Stimulated activated CD4-positive, alpha-beta T cell treated with anti-CD3 and anti-CD28 coated beads, Interleukin-1b, Interleukin-23, amount 100 ng/mL, for 1 hour (primary cell): ENCODE measurements at places on chromosomes 3 and 15.

DNA sequence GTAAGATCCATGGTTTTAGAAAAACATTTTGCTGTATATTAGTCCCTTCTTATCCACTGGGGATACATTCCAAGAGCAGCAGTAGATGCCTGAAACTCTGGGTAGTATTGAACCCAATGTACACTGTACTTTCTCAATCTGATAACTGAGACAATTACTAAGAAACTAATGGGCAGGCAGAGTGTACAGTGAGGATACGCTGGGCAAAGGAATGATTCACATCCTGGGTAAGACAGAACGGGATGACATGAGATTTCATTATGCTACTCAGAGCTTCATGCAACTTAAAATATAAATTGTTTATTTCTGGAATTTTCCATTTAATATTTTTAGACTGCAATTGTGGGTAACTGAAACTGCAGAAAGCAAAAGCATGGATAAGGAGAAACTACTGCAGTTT is 46.2 kb upstream of the TEX55 start:
- DNase-seq: no peak

- no peak for DNase-seq
Measured at GRCh38 chr3:46372492-46373359, 2.0 kb downstream of the CCR5 start.

- DNase-seq: no peak
Measured at GRCh38 chr3:170044795-170045244, 7.0 kb downstream of the GPR160 start.

DNA sequence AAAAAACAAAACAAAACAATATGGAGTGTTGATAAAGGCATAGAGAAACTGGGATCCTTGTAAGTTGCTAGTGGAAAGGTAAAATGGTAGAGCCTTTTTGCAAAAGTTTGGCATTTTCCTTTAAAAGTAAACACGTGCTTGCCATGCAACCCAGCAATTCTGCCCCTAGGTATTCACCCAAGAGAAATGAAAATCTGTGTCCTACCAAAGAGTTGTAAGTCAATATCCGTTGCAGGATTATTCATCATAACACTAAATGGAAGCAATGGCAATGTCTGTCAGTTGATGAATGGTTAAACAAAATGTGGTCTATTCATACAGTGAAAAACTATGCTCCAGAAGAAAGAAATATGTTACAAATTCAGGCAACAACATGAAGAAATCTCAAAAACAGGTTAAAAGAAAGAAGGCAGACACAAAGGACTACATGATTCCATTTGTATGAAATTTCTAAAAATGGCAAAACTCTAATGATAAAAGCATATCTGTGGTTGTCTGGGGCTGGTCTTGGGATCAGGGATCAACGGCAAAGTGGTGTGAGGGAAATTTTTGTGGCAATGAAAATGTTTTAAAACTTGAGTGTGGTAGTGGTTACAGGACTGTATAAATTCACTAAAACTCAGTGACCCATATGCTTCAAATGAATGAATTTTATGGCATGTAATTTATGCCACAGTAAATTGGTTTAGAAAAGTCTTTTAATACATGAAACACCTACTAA is 229.6 kb downstream of the OPA1 start:
- no peak for DNase-seq

DNA sequence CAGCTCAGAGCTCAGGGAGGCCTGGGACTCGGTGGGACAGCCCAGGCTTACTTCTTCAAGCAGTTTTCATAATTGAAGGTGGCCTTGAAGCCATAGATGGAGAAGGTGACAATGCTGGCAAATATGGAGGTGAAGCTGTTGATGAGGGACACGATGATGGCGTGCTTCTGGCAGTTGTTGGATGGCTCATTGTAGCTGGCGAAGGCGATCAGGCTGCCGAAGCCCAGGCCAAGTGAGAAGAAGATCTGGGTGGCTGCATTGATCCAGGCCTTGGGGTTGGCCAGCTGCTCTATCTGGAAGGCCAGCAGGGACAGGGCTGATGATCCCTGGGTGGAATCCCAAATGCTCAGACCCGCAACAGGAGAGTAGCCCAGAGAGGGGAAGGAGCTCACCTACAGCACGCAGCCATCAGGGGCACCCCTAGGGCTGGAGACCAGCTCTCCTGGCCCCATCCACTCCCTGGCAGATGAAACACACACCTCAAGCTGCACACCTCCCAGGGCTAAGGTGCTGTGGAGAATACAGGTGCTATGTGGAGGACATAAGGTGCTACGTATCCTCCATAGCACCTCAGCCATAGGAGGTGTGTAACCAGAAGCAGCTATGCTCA is 25.1 kb downstream of the SLC6A20 start:
- DNase-seq: no peak

- no peak for DNase-seq
Measured at GRCh38 chr3:111128884-111129283, 57.3 kb downstream of the NECTIN3 start.

- DNase-seq: no peak
Measured at GRCh38 chr3:43025423-43025822, 46.3 kb downstream of the GASK1A start.

GRCh38 chr15:93164409-93164808 is 75.4 kb upstream of the RGMA start:
- no peak for DNase-seq

- no peak for DNase-seq
Measured at GRCh38 chr15:79432345-79433275, 474 bp downstream of the MINAR1 start.

GRCh38 chr15:35674873-35675781 is 129.2 kb upstream of the DPH6 start:
- DNase-seq: no peak

DNA sequence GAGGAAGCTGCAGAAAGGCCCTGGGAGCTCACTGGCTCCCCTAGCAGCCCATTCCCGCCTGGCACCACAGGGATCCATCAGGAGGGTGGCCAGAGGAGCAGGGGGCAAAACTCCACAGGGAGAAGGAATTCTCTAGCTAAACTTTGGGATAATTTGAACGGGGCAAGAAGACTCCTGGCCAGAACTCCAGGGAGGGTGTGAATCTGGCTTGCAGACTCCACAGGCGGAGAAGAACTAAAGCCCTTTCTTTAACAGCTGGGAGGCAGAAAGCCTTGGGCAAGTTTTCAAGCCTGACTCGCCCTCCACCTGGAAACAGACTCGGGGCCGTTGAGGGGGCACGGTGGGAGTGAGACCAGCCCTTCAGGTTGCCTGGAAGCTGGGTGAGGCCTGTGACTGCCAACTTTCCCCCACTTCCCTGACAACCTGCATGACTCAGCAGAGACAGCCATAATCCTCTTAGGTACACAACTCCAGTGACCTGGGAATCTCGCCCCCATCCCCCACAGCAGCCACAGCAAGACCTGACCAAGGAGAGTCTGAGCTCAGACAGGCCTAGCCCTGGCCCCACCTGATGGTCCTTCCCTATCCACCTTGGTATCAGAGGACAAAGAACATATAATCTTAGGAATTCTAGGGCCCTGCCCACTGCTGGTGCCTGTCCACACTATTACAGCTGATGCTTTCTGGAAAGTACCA is 28.6 kb downstream of the SLC27A2 start:
- no peak for DNase-seq

DNA sequence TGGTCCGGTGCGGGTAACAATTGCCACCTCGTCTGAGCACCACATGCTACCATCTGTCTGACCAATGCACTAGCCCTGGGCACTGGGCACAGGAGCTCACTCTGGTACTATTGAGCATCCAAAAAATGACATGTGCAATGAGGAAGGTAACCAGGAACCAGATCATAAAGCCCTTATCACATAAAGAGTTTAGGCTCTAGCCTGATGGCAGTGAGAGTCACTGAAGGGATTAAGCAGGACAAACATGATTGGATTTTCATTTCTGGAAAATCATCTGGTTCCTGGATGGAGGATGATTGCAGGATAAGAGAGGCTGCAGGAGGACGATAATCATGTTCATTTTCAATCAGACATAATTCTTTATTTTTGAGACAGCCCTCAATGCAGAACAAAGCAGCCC is 12.4 kb downstream of the NDUFB4 start:
- no peak for DNase-seq

DNA sequence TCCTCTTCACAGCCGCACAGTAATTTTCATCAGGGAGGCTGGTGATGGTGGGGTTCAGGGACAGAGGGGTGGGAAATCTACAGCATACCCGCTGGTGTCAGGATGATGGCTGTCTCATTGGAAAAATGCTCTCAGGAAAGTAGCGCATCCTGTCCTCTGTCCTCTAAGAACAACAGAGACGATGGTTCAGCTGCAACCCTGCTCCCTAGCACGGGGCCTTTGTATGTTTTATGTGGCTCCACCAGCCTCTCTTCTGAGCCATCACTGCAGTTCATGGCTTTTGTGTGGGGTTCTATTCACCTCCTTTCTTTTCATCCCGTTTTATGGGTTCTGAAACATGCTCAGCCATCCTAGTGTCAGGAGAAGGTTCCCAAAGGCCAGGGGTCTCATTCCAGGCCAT is 68.9 kb downstream of the EPHB1 start:
- no peak for DNase-seq

DNA sequence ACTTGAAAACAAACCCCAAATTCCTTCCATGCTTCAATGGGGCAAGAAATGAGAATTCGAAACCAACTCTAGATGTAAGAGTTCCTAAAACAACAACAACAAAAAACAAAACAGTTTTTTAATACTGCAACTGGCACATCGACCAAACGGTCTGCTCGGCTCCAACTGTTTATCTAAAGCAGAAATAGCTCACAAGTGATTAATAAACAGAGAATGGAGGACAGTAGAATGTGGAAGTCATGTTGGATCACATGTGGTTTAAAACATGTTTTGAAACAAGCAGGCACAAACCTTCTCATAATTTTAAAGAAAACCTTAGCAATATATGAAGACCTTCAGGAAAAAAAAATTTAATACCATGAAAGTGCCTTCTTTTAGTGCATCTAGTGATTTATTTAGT is 55.1 kb downstream of the SETMAR start:
- no peak for DNase-seq

DNA sequence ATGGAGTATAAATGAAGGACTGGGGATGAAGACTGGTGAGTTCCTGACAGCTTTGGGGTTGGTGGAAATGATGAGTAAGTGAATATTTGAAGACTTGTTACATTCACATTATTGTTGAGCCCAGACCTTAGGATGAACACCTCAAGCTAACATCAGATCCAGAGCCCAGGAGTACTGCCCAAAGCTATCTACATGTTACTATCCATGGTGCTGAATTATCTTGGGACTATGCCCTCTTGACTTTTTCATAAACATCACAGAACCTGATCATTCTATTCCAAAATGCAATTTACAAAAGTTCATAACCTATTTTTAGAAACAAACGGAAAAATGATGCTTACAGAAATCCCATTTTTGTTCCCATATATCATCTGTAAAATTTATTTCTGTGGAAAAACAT is 613.3 kb downstream of the TUSC7 start:
- no peak for DNase-seq

DNA sequence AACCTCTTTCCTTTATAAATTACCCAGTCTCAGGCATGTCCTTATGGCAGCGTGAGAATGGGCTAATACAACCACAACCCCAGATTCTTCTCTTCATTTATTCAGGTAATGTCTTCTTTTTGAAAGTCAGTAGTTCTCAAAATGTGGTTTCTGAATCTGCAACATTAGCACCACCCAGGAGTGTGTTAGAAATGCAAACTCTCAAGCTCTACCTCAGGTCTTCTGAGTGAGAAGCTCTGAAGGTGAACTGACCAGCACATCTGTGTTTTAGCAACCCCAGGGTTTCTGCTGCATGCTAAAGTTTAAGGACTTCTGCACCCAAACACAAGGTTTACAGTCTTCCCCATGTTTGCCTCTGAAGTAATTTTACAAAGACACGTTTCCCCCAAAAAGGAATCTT is 22.3 kb upstream of the TRIM59 start:
- DNase-seq: no peak

DNA sequence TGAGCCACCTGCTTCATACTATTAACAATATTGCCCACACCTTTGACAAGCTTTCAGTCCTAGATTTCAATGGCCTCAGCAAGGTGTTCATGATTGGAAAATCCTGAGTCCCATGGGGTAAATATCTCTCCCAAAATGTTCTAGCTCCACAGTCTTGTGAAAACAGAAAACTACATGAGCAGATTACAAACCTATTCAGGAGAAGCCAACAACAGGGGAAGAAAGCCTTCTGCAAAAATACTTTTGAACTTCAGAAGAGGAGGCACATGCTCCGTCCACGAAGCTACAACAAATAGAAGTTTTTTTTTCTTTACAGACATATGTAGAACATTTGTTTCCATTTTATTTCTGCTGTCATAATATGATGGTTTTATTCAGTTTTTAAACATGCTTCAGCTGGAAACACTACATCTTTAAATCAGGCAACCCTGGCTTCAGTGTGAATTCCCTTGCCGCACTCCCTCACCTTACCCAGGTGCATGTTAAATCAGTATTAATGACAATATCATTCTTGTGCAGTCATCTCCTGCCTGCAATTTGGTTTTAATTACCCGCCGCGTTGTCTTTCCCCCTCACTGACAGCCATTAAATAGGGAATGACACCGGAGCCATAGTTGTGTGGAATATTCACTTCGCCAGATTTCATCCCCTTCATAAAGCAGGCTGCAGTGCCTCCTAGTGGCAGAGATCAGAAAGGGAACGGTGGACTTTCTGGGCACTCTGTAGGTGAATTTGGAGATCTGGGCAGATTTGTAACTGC is 725.5 kb upstream of the ARRDC4 start:
- no peak for DNase-seq

- no peak for DNase-seq
Measured at GRCh38 chr15:70281261-70281810, 183.6 kb upstream of the TLE3 start.

DNA sequence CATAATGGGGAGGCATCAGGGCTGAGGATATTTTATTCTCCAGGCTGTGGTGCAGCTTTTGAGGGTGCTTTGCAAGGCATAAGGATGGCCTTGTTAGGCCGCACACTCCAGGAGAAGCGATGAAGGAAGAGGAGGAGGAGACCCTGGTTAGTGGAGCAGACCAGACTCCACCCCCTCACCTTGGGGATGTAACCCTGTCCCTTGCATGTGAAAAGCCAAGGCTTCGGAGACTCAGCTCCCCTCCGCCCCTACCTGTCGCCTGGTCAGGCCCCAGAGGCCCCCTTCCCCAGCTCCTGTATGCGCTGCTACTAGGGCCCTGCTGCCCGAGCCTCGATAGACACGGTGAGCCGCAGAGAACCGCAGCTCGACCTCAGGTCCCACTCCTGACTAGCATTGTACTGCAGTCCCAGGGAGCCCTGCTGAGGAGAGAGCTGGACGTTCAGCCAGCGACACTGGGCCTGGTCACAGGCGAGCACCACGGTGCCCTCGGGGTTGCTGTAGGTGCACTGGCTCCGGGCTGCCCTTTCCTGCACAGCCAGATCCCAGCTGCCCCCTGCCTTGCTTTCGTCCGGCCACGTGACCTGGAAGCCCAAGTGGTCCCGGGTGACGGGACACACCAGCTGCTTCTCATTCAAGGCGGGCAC is 10.2 kb downstream of the CPN2 start:
- no peak for DNase-seq

- DNase-seq: no peak
Measured at GRCh38 chr3:172615296-172615695, 92.1 kb upstream of the TNFSF10 start.

GRCh38 chr15:49064281-49064653 is 18.0 kb upstream of the SECISBP2L start:
- DNase-seq: no peak

- no peak for DNase-seq
Measured at GRCh38 chr3:142940472-142940871, 23.0 kb downstream of the PAQR9 start.

GRCh38 chr3:105611304-105612192 is 244.8 kb downstream of the ALCAM start:
- no peak for DNase-seq
